ENCODE measurements at places on chromosomes 1 and 21.
A peak's percentile ranks its signal among the peaks of the same experiment; 100 is the strongest.

DNA sequence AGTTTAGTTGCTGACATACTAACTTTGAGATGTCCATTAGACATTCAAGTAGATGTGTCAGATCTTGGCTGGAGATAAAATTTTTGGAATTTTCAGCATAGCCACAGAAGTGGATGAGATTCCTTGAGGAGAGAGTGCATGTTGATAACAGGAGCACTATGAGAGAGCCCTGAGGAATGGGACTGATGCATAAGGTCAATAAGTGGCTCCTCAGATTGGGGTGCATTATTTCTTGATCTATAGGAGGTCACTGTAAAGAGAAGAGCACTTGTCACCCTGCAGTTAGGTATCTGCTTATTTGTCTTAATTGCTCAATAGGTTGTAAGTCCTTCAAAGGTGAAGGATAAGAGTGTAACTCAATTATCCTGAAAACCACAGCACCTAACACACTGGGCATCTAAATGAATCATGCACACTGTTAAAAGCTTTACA lies 52.0 kb upstream of the TACSTD2 start:
- DNase-seq = no peak

GRCh38 chr1:172138634-172139033 lies 281.9 kb upstream of the C1orf105 start:
- DNase-seq = no peak

DNA sequence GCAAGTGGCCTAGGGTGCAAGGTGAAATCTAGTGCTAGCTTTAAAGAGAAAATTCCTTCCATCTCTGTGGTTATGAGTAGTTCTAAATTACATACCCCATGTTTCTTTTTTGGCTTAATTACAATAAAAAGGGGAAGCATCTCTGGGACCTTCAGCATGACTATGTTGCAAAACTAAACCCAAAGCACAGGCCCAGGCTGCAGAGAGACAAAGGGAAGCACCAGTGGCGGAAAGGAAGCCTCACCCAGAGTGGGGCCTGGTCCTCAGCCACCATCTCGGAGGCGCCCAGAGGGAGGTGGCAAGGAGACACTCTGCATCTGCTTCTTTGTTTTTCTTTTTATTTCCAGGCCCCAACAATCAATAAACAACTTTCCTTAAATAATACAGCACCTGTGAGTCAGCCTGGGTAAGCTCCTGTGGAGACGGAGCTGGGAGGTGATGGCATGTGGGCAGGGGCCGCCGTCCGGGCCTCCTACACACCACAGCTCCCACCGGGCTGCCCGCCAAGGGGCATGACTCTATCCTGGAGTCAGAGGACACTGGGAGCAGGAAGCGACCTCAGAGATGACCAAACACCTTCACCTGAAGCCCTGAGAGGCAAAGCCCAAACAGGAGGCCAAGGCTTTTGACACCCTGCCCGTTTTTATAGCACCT lies 21.7 kb downstream of the ITPKB start:
- no peak for DNase-seq

DNA sequence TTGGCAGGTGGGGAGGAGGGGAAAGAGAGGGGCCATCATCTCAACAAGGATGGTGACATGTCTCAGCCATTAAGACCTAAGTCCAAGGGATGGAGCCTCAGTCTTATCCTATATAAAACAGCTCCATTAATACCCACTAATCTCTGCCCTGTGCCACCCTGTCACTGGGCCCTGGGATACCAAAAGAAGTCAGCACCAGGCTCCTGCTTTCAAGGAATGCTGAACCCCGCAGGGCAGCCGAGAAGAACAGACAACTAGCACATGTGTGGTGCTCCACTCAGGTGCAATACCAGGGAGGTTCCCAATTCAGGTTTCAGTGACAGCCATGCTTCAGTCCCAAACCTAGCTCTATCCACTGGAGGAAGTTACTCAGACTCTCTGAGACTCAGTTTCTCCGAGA lies 128.4 kb downstream of the GRIK3 start:
- no peak for DNase-seq

DNA sequence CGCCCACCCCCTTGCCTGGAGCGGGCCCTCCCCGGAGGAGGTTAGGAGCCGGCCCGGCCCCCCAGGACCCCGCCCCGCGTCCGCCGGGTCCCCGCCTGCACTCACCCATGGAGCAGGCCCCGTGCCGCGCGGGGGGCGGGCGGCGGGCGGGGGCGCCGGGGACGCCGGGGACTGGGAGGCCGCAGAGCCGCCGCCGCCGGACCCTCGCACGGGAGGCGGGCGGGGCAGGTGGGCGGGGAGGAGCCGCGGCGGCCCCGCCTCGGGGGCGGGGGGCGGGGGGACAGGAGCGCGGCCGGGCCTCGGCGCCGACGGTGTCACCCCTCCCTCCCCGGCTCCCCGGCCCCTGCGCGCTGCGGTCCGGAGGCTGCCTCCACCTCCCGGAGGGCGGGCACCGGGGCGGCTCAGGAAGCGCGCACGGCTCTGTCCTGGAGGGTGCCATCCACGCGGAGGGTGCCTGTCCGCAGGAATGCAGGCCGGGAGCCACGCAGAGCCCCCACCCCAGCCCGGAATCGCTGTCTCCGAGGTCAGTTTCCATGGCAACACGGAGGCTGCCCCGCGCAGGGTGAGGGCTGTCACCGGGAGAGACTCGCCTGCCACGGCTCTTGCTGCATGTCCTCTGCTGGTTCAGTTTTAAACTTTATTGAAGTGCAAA lies 5.9 kb upstream of the PLEKHG5 start:
- peak; percentile 80 for DNase-seq

GRCh38 chr1:172172352-172172831 lies 248.1 kb upstream of the C1orf105 start:
- no peak for DNase-seq

- no peak for DNase-seq
Observed at GRCh38 chr1:226158457-226158856, 28.1 kb downstream of the ACBD3 start.

- DNase-seq = no peak
Observed at GRCh38 chr1:42328916-42329496, 6.0 kb downstream of the FOXJ3 start.

DNA sequence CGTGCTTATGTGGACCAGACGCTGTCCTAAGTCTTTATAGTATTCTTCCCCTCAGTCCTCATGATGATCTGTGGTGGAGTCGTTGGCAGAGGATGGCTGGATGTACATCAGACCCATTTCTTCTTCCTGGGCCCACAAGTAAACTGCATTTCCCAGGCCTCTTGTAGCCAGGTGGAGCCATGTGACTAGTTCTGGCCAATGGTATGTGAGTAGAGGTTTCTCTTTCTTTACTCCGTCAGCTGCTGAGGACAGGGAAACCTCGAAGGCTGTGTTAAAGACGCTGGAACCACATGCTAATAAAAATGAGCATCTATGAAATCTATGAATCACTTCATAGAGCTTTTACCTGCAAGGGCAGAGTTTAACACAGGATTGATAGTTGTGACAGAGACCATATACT lies 18.7 kb upstream of the ZNF362 start:
- no peak for DNase-seq

Data from GM13976 (cell line).